ENCODE measurements at places on chromosomes 5 and 9.

- no peak for DNase-seq
These were observed 12.5 kb downstream of the KCNT1 start for GRCh38 chr9:135714242-135715055.

- no peak for DNase-seq
These were observed 23.7 kb downstream of the SNX30 start for GRCh38 chr9:112774006-112774996.

DNA sequence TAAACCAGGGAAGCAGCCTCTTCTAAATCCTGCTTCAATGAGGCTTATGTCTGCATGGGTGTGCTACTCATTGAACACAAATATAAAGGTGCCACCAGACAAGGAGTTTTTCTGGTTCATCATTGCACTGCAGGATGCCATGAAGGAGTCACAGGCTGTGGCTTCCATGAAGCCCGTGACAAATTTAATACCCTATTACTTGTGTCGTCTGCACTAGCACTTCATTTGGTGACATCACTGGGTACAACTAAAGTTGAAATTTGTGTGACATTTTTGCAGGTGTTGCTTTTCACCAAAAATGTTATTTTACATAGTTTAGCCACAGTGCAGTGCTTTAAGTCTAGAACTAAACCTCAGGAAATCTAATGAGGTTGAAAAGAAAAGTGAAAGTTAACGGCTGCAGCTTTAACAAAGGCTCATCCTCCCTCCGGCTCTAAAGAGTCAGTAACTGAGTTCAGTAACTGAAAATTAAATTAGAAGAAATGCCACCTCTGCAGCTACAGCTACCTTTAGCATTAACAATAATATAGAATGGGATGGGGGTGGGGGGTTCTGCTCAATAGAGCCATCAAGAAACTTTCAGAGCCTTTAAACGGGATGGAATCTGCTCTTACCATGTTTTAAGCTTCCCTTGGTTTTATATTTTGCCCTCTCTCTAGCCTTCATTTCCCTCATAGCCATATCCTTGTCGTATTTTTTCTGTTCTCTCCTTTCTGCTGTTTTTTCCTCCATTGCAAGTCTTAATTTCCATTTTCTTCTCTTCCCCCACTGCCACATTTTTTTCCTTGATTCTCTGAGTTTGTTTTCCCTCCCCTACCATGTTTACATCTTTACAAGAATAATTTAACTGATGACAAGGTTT is 233.8 kb upstream of the TMEM161B start:
- no peak for DNase-seq

- no peak for DNase-seq
These were observed 1.8 kb downstream of the NUDT2 start for GRCh38 chr9:34331196-34331595.

GRCh38 chr9:15187589-15187988 is 119.4 kb downstream of the TTC39B start:
- no peak for DNase-seq

- no peak for DNase-seq
These were observed 23.2 kb upstream of the ADAMTS16 start for GRCh38 chr5:5116956-5117355.

DNA sequence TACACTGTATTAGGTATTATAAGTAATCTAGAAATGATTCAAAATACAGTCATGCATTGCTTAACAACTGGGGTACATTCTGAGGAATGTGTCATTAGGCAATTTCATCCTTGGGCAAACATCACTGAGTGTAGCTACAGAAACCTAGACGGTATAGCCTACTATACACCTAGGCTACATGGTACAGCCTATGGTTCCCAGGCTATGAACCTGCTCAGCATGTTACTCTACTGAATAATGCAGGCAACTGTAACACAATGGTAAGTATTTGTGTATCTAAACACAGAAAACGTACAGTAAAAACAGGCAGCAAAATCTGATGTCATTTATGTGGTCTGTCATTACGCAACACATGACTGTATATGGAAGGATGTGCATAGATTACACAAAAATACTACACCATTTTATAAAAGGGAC is 96.8 kb downstream of the RAPGEF6 start:
- DNase-seq: no peak

- no peak for DNase-seq
These were observed 32.9 kb downstream of the PRLR start for GRCh38 chr5:35197351-35197750.
